H9 (cell line): ENCODE measurements at places on chromosomes 3 and 15. TPM values are rescaled to one million over a fixed set of nuclear protein-coding genes. Genes with fewer than 3 reads are reported as not detected.
A peak's percentile ranks its signal among the peaks of the same experiment; 100 is the strongest.

- peak; percentile 66 for DNase-seq
Measured at GRCh38 chr3:24829011-24829581, 334.4 kb upstream of the THRB start.

DNA sequence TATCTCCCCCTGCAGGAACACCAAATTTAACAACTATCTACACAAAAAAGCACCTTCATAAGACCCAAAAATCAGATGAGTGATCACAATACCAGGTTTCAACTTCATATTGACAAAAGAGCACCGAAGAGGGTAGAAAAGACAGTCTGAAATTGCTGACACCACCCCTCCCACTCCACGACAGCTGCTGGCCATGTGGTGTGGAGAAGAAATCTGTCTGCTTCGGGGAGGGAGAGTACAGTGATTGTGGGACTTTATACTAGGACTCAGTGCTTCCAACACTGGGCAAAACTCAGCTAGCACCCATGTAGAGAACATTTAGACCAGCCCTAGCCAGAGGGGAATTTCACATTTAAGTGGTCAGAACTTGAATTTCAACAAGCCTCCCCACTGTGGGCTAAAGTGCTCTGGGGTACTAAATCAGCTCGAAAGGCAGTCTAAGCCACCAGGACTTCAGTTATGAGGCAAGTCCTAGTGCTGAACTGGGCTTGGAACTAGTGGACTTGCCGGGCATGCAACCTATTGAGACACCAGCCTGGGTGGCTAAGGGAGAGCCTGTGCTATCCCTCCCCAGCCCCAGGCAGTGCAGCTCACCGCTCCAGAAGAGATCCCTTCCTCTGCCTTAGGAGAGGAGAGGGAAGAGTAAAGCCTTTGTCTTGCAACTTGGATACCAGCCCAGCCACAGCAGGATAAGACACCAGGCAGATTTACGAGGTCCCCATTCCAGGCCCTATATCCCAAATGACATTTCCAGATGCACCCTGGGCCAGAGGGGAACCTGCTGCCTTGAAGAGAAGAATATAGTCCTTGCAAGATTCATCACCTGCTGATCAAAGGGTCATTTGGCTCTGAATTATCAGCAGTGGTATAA, 44.6 kb upstream of the POU1F1 start:
- DNase-seq = no peak

DNA sequence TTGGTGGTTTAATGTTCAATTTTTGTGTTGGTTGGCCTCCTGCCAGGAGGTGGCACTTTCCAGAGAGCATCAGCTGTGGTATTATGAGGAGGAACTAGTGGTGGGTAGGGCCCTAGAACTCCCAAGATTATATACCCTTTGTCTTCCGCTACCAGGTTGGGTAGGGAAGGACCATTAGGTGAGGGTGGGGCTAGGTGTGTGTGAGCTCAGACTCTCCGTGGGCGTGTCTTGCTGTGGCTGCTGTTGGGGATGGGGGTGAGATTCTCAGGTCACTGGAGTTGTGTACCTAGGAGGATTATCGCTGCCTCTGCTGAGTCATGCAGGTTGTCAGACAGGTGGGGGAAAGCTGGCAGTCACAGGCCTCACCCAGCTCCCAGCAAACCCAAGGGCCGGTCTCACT, 187.1 kb downstream of the DPH6 start:
- DNase-seq = no peak

Gene ITGA11
- 0.07 TPM in 1 of 2 replicates, not detected in the other for total RNA-seq

DNA sequence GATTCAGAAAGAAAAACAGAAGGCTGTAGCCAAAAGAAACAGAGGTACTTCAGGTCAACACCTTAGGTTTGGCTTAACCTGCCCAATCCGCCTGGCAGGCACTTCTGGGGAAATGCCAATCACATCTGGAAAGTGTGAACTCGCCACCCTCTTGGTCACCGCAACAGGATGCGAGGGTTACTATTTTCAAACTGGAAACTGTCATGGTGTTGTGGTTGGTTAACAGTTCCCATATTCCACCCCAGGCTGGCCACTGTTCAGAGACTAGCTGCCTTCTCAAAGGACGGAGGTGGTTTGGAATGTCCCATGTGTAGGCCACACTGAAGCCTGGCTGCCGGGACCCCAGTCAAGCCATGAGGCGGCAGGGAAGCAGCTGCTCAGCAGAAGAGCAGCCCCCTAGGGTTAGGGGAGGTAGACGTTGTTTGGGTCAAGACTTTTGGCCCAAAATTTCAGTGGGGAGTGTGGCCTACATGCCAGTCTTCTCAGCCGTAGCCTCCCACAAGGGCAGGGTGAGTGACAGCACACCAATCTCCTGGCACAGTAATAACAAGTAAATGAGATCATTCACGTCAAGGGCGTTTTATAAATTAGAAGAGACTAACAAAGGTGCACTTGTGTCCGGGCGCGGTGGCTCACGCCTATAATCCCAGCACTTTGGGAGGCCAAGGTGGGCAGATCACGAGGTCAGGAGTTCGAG, 54.6 kb downstream of the UMPS start:
- DNase-seq = no peak

Gene SPINK8
- total RNA-seq = not detected in 2 replicates

Gene MRPL47
- total RNA-seq = 75.5 and 77.3 TPM in 2 replicates
